NCI-H1694 (cell line): ENCODE measurements at places on chromosomes 16 and 17.

GRCh38 chr16:1154291-1154886, 1.5 kb downstream of the CACNA1H start:
- no peak for DNase-seq

DNA sequence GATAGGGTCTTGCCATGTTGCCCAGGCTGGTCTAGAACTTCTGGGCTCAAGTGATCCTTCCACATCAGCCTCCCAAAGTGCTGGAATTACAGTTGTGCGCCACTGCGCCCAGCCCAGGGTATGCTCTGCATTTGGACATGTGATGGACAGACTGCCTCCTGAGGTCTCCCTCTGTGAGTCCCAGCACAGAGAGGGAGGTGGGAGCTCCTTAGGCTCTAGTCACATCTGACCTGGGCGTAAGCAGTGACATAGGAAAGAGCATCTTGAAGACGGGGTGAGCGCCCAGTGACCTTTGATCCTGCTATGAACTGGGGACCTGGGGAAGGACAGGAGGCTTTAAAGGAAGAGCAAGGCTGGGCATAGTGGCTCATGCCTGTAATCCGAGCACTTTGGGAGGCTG, 2.2 kb upstream of the GFAP start:
- no peak for DNase-seq

DNA sequence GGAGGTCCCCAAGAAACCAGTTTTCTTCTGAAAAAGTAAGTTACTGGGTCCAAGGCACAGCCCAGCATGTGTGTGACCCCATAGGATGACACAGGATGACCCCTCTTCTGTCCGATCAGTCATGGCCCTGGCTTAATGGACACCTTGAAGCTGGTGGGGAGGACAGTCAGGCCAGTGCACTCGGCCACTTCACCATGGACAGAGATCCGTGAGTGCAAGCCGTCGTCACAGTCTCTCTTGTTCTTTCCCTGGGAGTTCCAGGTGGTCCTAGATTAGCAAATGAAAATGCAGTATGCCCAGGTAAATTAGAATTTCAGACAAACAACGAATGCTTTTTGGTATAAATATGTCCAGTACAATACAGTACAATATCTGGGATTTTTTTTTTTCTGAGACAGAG, 1.4 kb upstream of the RNF222 start:
- no peak for DNase-seq

DNA sequence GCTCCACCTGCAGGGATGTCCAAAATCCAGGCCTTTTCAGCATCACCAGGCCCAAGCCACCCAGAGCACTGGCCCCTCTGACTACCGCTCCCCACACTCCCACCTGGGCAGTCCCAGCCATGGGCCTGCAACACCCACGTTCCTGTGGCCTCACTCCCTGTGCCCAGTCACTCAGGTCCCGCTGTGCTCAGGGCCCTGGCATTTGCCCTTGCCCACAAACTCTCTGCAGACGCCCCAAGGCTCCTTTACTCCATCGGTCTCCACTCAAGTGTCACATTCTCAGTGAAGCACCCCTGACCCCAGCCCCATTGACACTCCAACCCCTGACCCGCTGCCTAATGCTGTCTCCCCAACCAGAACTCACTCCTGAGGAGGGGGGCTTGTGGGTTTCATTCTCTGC, 23.6 kb downstream of the MPG start:
- DNase-seq, result no peak

DNA sequence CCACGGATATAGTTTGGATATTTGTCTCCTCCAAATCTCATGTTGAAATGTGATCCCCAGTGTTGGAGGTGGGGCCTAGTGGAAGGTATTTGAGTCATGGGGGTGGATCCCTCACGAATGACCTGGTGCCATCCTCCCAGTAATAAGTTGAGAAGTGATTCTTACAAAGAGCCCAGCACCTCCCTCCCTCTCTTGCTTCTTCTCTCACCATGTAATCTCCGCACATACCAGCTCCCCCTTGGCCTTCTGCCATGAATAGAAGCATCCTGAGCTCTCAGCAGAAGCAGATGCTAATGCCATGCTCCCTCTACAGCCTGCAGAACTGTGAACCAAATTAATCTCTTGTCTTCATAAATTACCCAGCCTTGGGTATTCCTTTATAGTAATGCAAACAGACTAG, 41.9 kb upstream of the RBBP6 start:
- DNase-seq, result no peak

DNA sequence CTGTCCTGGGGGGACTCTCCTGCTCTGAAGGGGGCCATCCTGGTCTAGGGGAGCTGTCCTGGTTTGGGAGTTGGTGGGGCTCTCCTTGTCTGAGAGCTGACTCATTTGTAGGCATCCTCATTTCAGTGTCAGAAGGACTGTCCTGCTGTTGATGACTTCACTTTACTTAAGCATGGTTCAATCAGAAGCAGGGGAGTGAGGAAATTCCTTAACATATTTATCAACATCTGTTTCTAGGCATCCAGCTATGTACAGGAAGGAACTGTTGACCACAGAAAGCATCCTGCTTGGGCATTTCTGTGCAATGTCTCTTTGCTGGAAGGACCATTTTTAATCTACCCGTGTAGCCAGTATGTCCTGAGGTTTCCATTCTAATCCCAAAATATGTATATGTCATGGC, 502.7 kb upstream of the HSBP1 start:
- DNase-seq, result no peak

DNA sequence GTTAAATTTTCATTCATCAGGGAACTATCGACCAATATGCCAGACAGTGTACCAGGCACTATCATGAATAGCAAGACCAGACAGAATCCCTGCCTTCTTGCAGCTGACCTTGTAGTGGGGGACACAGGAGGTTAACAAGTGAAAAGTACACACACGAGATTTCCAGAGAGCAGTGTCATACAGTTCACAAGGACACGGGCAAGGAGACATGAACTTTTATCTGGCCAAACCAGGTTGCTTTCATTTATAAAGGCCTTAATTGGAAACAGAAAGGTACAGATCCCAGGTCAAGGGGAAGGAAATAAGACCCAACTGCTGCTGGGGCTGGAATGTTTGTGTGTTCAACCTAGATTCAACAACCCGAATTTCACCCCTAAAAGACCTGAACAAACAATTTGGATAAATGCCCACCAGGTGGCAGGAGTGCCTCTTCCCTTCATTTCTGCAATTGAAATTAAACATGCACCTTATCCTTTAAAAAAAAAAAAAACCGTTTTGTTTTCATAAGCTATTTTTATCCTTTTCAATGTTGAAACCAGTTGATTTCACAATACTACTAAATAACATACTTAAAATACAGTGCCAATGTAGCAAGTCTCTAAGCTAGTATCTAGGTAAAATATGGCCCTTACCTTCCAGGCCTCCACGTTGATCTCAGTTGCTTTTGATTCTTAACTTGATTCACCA, 65.9 kb downstream of the EMP2 start:
- peak; percentile 68 for DNase-seq

DNA sequence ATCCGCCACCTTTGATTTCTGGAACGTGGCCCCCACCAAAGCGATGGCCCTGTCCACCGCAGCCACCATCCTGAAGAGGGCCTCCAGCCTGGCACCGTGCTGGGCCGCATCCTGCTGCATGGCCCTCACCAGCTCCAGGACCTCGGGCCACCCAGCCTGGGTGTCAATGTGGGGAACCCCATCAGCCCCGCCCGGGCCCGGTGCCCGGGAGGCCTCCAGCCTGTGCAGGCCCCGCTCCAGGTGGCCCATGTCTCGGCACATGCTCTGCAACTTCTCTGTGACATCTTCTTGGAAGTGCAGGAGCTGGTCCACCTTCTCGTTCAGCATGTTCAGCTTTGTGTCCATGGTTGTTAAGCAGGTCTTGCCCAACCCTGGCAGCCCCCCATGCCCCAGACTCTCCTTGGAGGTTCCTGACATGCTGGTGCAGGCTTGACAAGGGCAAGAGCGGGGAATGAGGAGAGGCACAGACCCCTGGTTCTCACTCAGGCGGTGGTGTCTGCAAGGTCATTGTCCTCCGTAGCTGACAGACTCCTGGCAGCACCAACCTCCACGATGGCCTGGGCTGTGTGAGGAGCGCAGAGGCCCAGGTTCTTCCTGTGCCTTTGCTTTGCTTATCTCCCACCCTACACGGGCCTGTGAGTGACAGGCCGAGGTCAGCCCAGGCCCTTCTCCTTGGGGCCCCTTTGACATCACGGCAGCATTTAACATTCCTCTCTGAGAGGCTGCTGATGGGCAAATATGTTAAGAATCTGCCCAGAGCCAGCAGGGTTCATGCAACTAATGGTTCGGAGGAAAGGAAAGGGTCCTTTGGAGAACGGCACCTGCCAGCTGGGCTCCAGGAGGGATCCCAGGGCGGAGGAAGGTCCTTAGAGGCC, at the start of gene MYLK3:
Gene MYLK3 (minus strand): TSS at position 568 of the 875 bp plus-strand sequence. CDS start 151 bp downstream, at position 417.
- DNase-seq, result no peak

DNA sequence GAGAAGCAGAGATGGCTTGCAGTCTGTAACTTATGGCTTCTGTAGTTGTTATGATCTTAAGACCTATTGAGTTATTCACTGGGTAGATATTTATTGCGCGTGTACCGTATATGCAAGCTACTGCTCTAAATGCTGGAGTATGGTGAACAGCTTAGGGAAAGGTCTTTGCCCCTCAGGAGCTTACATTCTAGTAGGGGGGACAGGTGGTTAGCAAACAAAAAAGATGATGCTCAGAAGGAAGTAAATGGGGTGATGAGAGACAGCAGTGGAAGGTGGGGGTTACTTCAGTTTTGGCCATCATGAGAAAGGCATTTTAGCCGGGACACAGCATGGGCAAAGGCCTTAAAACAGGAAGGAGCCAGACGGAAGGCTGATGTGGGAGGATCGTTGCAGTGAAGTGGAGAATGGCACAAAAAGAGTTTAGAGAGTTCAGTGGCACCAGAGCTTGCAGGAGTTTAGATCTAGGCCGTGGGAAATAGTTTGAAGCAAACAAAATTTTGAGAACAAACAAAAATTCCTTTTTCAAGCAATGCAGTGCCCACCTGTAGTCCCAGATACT, 2.1 kb downstream of the ARMC7 start:
- DNase-seq, result no peak

DNA sequence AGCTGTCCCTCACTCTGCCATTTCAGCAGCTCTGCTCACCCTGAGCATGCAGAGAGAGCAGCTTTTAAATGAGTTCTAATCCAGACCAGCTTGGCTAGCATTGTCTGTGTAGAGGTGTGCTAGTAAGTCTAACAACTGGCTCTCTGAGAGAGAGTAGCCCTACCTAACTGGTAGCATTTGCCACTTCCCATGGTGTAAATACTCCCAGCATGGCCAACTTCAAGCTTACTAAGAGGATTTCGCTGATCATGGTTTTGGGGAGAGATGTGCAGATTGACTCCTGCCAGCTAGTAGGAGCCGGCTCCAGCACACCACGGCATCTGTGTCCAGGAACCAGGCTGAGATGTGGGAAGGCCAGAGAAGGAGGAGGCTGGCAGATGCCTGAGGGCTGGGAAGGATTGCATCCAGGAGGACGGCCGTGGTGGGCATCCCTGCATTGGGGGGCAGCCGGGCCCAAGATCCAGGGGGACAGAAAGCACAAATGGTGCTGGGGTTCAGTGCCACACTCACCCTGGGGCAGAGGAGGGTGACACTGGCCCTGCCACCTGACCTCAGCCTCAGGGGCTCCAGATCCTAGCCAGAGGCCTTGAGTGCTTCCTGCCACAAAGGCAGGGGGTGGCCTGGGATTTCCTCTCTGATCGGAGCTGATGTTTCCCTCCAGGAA, 394.9 kb upstream of the TNRC6C start:
- no peak for DNase-seq

DNA sequence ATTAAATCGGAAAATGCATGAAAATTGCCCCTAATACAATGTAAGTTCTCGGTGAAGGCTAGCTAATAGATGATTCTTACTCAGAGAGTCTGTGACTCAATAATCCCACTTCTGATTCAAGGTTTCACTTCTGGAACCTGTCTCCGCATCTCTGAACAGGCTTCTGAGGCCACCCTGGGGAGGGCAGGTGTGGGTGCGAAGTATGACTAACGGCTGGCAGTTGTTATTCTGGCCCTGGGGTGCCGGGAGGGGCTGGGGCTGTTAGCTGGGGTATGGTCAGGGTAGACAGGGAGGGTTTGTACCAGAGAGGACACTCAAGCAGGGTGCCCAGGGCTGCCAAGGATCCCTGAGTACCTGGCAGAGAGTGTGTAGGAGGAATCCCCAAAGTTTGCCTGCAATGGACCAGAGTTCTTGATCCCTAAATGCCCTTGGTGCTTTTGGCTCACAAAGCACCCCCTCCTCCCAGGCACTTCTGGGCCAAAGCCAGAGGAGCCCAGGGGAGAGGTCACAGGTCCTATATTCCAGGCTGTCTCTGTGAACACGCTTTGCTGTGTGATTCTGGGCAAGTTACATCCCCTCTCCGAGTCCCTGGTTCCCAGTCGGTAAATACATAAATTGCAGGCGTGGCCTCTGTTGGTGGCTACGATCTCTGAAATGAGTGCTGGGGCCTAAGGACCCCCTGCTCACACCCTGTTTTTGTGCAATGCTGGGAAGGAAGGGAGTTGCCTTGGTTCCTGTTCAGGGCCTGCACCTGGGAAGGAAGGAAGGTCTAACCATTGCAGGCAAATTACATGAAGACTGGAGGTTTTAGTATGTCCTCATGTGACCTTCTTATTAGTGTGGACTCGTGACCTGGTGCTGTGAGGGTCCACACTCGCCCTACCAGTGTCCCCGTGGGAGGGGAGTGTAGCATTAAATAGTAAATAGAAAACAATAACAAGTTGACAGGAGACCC, 49.9 kb upstream of the CPNE2 start:
- no peak for DNase-seq

DNA sequence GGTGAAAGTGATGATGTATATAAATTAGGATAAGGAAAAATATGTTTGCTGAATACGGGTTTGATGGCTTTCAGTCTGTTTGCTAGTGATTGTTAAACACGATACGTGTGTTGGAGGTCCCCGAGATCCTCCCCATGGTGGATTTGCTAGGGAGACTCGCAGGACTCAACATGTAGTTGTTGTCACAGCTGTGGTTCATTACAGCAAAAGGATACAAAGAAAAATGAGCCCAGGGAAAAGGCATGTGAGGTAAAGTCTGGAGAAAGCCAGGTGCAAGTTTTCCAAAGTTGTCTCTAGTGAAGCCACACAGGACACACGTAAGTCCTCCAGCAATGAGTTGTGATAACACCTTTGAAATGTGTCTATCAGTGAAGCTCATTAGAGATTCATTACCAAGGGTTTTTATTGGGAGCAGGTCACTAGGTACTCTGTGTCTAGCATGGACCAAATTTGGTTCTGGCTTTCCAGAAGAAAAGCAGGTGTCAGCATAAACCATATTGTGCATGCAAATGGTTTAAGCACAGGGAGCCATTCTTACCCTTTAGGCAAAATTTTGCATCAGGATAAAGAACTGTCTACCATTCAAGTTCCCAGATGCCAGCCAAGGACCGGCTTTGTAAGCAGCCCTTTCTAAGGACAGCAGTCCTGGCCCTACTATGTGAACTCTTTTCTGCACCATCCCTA, 215.2 kb upstream of the WSCD1 start:
- DNase-seq, result no peak

- no peak for DNase-seq
These were observed 50.8 kb downstream of the RPH3AL start for GRCh38 chr17:301681-302299.
